Breast epithelium (tissue), 4 donors: ENCODE measurements at places on chromosomes 2 and 18. TPM values are rescaled to one million over a fixed set of nuclear protein-coding genes. Genes with fewer than 3 reads are reported as not detected.

DNA sequence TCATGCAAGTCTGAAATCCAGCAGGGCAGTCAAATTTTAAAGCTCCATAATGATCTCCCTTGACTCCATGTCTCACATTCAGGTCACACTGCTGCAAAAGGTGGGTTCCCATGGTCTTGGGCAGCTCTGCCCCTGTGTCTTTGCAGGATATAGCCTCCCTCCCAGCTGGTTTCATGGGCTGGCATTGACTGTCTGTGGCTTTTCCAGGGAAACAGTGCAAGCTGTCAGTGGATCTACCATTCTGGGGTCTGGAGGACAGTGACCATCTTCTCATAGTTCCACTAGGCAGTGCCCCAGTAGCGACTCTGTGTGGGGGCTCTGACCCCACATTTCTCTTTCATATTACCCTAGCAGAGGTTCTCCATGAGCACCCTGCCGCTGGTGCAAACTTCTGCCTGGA is 220.6 kb upstream of the COPS8 start:
- H3K27me3 ChIP-seq, result no peaks in the 10 kb centered on the region
- H3K4me1 ChIP-seq, result no peaks in the 10 kb centered on the region
- no peak overlapping the region for H3K4me3 ChIP-seq
- H3K27ac ChIP-seq, result no peak overlapping the region
- H3K36me3 ChIP-seq, result no peaks in the 10 kb centered on the region
- no peak for DNase-seq

DNA sequence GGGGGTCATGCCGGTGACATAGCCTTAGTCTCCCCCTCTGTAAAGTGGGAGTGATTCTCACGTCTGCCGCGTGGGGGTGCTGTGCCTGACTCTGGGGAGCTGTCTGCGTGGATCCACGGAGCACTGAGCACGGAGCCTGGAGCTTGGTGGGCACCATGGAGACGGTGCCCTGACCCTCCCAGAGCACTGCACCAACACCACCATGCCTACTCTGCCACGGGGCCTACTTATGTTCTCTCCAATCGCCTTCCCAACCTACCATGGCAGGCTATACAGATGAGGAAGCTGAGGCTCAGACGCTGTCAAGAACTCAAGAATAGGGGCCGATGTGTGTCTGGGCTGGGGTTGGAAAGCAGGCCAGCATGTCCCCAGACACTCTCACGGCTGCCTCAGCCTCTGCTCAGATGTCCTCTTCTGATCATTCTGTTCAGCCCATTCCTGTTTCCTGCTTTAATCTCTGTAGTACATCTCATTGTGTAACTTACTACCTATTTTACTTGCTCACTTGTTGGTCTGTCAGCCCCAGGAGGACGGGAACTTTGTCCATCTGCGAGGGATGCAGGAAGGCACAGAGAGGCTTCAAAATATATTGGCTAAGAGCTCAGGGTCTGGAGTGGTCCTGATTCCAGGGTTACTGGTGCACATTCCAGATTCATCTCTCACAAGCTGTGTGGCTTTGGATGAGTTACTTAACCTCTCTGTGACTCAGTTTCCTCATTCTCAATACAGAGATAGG is 168.1 kb upstream of the HS6ST1 start:
- no peaks in the 10 kb centered on the region for H3K27me3 ChIP-seq
- H3K36me3 ChIP-seq, result no peaks in the 10 kb centered on the region
- no peak overlapping the region for H3K4me3 ChIP-seq

- DNase-seq, result no peak
- H3K27ac ChIP-seq, result no peak overlapping the region
- no peaks in the 10 kb centered on the region for H3K36me3 ChIP-seq
- H3K27me3 ChIP-seq, result no peaks in the 10 kb centered on the region
Observed at GRCh38 chr2:75100801-75101151, 98.5 kb downstream of the TACR1 start.

DNA sequence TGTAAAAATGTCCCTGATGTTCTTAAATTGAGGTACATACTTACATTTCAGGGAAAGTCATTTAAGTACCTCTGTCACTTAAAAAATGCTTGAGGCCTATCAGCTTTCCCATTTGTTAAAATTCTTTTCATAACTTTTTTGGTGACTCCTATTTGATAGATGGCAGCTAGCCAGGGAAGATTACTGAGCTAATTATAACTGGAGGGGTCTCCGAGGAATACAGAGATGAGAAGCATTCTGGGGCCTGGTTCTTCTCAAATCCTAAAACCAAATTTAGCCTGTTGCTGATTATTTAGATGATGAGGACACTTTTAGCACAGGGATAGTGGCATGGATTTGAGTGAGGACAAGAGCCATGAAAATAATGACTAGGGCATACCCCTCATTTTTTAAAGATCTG is 4.8 kb downstream of the UGP2 start:
- H3K27ac ChIP-seq, result no peak overlapping the region
- DNase-seq, result no peak
- peaks cover 9% of the 10 kb centered on the region for H3K4me1 ChIP-seq
- no peak overlapping the region for H3K4me3 ChIP-seq

DNA sequence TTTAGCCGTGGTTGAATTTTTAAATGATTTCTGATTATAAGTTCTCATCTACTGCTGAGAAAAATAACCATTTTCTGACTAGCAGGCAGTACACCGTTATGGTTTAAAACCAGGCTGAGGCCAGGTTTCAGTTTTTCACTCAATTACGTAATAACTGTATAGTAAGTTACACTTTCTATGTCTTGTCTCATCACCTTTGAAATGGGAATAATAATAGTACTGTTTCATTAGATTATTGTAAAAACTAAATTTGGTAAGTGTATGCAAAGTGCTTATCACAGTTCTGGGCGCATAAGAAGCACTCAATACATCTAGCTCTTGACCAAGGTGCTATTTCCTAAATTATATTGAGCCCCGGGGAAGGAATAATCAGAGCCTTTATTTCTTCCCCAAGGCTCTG is 76.8 kb downstream of the LIMS1 start:
- no peaks in the 10 kb centered on the region for H3K27me3 ChIP-seq
- no peak for DNase-seq
- H3K4me1 ChIP-seq, result no peaks in the 10 kb centered on the region
- no peaks in the 10 kb centered on the region for H3K36me3 ChIP-seq

- no peaks in the 10 kb centered on the region for H3K4me1 ChIP-seq
- no peak for DNase-seq
- H3K27ac ChIP-seq, result no peak overlapping the region
- H3K4me3 ChIP-seq, result no peak overlapping the region
Observed at GRCh38 chr2:40168546-40168945, 283.3 kb downstream of the SLC8A1 start.

GRCh38 chr18:74290794-74291471 is 830 bp downstream of the CYB5A start:
- no peak for DNase-seq
- no peaks in the 10 kb centered on the region for H3K27me3 ChIP-seq
- no peaks in the 10 kb centered on the region for H3K36me3 ChIP-seq

- no peaks in the 10 kb centered on the region for H3K27me3 ChIP-seq
- H3K27ac ChIP-seq, result no peak overlapping the region
- no peak overlapping the region for H3K4me3 ChIP-seq
Observed at GRCh38 chr2:134250840-134251461, 2.9 kb upstream of the MGAT5 start.

GRCh38 chr2:178163395-178163794 is 30.9 kb upstream of the OSBPL6 start:
- H3K36me3 ChIP-seq, result no peaks in the 10 kb centered on the region
- no peaks in the 10 kb centered on the region for H3K27me3 ChIP-seq
- no peaks in the 10 kb centered on the region for H3K4me1 ChIP-seq
- no peak for DNase-seq
- H3K4me3 ChIP-seq, result no peak overlapping the region

CYP27A1 gene
- 28.8 TPM for total RNA-seq

DNA sequence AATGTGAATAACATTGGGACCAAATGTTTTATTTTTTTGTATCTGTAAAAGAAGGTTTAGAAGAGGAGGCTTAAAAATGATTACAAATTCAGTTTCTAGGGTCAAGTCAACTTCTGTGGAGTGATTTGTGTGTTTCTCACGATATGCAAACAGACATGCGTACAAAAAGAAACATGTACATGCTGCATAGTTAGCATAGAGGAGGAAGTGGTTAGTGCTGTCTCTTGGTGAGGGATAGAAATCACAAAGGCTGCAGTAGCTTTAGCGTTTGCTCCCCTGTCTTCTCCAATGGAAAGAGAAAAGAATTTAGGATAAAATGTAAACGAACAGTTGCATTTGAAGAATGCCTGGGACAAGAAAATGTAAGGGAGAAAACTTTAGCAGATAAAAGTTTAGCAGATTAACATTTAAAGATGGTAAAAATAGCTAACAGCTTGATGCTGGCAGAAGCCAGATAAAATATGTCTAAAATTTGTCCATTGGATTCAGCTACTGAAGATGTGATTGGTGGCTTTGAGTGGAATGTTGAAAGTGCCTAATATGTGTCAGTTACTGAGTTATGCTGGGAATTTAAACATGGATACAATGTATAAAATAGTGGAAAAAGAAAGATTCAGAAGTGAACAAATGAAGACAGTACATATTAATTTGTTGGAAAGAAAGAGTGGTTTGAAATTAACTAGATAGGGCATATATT is 44.9 kb downstream of the MALT1 start:
- no peak for DNase-seq
- H3K4me1 ChIP-seq, result no peaks in the 10 kb centered on the region
- no peaks in the 10 kb centered on the region for H3K36me3 ChIP-seq
- H3K4me3 ChIP-seq, result no peak overlapping the region

- no peak overlapping the region for H3K4me3 ChIP-seq
- H3K27me3 ChIP-seq, result no peaks in the 10 kb centered on the region
- DNase-seq, result no peak
- H3K4me1 ChIP-seq, result no peaks in the 10 kb centered on the region
- H3K27ac ChIP-seq, result no peak overlapping the region
Observed at GRCh38 chr2:211086049-211086448, 529.6 kb downstream of the CPS1 start.

- no peak overlapping the region for H3K4me3 ChIP-seq
- no peak overlapping the region for H3K27ac ChIP-seq
- no peaks in the 10 kb centered on the region for H3K36me3 ChIP-seq
- DNase-seq, result no peak
Observed at GRCh38 chr2:70806013-70806412, 14.4 kb downstream of the CLEC4F start.

RPRM gene
- not detected for total RNA-seq

UGT1A4 gene
- total RNA-seq, result not detected

TSPYL6 gene
- not detected for total RNA-seq

DNA sequence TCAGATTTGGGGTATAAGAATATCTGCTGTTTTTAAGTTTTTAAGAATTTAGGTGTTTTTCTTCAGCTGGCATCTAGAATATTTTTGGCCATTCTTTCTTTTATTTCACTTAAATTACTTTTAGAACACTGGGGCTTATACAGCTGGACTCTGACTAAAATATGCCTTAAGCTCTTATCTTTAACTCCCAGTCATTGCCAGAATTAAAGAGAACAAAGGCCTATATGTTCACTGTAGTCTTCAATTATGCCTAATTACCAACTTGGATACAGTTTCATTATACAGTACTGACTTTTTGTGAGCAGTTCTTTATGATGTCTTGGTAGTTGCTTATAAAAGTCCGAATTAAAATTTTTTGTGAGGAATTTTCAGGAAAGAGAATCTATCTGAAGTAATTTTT is 192.8 kb downstream of the ZNF407 start:
- H3K4me1 ChIP-seq, result no peaks in the 10 kb centered on the region
- no peak for DNase-seq
- no peak overlapping the region for H3K27ac ChIP-seq
- H3K4me3 ChIP-seq, result no peak overlapping the region
- no peaks in the 10 kb centered on the region for H3K27me3 ChIP-seq

GRCh38 chr2:212259226-212259625 is 279.4 kb downstream of the ERBB4 start:
- no peaks in the 10 kb centered on the region for H3K27me3 ChIP-seq
- H3K4me3 ChIP-seq, result no peak overlapping the region
- no peaks in the 10 kb centered on the region for H3K36me3 ChIP-seq
- no peak for DNase-seq
- no peak overlapping the region for H3K27ac ChIP-seq
